ENCODE measurements at places on chromosomes 16 and 17.

DNA sequence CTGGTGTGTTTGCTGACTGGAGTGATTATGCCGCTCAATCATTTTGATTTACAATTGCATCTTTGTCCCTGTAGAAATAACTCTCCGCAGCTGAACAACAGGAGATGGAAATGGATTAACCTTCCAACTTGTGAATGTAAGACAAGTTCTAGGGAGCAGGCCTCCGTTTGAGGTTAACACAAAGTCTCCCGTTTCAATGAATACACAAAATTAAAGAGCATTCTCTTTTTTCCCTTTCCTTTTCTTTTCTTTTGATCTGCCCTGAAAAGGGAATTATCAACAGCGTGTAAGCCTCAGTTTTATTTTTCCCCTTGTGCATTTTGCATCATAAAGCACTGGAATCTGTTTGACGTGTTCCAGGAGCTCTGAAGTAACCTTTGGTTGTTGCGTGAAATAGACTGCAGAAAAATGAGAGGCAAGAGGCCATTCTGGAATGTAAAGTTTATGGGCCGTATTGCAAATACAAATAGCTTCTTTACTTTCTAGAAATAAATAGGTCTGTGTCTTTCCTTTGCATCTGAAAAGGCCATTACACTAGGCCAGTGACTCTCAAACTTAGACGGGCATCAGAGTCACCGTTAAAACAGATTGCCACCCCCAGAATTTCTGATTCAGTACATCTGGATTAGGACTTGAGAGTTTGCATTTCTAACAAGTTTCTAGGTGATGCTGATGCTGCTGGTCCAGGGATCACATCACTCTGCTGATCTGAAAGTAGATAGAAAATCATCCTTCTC lies 164.7 kb downstream of the ZNF18 start:
- no peak for DNase-seq

DNA sequence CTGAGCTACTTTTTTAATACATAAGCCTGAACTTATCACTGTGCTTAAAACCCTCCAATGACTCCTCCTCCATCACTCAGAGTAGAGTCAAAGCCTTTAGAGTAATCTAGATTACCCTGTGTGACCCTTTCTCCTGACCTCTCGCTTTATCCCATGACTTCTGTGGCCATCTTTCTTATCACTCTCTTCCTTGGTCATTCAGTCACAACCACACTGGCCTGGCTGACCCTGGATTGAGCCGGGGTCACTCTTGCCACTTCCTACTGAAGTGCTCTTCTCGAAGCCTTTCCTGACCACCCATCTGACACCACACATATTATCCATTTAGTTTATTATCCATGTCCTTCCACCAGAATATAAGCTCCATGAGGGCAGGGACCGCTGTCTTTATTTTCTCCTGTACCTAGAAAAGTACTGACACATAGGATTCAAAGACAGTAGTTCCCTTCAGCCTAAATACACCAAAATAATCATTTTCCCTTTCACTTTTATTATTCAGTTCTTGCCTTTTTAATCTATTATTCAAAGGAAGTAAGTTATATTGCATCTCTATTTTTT lies 28.0 kb upstream of the ABCA9 start:
- DNase-seq: no peak

DNA sequence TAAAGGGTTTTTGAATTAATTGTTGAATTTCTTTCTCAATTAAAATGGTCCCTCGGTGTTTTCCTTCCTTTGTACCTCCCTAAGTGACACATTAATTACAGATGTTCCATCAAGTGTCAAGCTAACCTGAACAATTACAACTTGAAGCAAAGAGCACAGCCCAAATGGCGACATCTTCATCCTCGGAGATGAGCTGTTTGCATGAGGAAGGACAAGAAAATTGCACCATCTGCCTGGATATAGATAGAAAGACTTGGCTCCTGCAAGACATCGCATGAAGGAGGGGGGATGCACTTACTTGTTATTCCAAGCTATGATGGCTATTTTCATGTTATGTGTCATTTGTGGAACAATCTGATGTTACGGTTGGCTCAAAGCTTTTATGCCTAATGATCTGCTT lies 86.4 kb upstream of the ZKSCAN2 start:
- no peak for DNase-seq

GRCh38 chr16:30600215-30600614 lies 10.0 kb downstream of the ZNF689 start:
- no peak for DNase-seq

GRCh38 chr17:81387100-81388090 lies 7.9 kb upstream of the BAHCC1 start:
- DNase-seq: no peak

DNA sequence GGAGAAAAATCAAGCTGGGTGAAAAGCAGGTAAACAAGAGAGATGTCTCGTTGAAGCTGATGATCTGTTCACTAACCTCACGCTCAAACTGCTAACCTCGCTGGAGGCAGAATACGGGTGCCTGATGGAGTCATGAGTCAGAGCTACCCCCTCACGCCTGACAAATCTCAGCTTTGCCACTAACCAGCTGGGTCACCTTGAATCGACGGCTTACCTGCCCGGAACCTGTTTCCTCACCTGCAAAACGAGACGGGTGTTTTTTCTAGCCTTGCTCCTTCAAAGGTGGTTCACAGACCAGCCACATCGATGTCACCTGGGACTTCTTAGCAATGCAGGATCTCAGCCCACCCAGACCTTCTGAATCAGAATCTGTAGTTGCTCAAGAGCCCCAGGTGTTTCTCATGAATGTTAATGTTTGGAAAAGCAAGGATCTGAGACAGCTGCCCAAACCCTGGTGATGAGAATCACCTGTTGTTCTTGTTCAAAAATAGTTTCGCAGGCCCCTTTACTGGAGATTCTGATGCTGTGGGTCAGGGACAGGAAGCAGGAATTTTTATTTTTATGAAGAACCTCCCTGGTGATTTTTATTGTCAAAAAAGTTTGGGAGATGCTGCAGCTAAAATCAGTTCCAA lies 56.9 kb downstream of the MARCHF10 start:
- no peak for DNase-seq

GRCh38 chr16:9134739-9135138 lies 43.3 kb downstream of the HAPSTR1 start:
- peak; percentile 64 for DNase-seq

- DNase-seq: no peak
Measured at GRCh38 chr16:89446136-89446974, 44.0 kb downstream of the ANKRD11 start.

- DNase-seq: no peak
Measured at GRCh38 chr16:57893559-57894389, 77.2 kb downstream of the CNGB1 start.

- no peak for DNase-seq
Measured at GRCh38 chr17:78501241-78502036, 75.8 kb downstream of the DNAH17 start.

GRCh38 chr17:17896746-17897145 lies 60.0 kb upstream of the SREBF1 start:
- no peak for DNase-seq

GRCh38 chr17:79655672-79656290 lies 44.9 kb upstream of the RBFOX3 start:
- DNase-seq: no peak

GRCh38 chr16:28837672-28838557 lies 8.2 kb downstream of the TUFM start:
- DNase-seq: no peak

DNA sequence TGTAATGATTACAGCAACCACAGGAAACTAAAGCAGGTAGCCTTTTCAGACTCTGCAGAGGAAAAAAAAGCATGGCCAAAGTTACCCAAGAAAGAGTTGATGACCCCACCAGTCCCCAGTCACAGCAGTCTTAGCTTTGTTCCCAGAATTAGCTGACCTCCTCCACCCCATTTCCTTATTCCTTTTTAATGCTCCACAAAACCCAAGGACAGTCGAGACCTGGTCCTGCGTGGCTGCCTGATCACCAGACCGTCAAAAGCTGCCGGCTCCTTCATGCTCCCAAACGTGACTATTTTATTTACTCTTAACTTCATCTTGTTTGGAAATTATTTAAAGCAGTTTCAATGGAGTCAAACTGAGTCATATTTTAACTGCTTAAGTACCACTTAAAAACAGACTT lies 28.7 kb upstream of the MED9 start:
- DNase-seq: no peak

- DNase-seq: no peak
Measured at GRCh38 chr16:12245088-12245920, 268.8 kb downstream of the SNX29 start.

GRCh38 chr16:78796221-78796866 lies 696.9 kb downstream of the WWOX start:
- peak; percentile 69 for DNase-seq

DNA sequence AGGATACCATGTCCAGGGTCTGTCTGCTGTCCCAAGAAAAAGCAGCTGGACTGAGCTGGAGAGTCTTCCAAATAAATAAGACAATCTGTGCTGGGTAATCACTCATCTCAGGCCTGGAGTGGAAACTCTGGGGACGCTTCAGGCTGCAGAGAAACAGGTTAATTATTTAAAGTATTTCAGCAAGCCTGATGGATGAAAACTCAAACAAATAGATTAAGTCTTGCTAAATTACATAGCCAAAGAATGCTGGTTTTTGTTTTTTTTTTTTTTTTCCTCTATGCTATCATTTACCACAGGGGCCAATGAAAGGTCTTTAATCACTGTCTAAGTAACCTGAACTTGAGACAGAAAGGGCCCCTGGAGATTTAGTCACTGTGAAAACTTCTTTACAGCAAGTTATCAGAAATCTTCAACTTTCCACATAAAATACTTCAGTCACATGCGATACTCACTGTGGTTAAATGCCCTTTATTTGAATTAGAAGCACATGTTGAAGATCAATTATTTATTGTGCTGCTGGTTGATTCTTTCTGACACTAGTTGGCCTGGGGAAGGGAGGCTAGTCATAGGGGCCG lies 31.0 kb upstream of the KCNJ2 start:
- no peak for DNase-seq

DNA sequence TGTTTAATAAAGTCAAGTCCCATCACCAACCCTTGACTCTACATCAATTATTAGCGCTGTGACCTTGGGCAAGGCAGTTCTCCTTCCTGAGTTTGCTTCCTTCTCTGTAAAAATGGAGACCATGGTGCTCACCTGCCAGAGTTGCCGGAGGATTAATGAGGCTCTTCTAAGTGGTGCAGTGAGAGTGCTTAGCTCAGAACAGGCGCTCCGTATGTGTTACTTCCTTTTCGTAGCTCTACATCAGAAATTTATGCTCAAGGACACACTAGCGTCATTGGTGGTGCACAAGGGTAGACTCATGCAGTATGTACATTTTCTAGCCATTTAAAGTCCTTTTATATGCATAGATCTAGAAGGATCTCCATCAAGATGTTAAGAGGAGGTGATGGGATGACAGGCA lies 17.4 kb upstream of the CMIP start:
- no peak for DNase-seq

- no peak for DNase-seq
Measured at GRCh38 chr16:47156680-47157215, 13.0 kb upstream of the NETO2 start.

DNA sequence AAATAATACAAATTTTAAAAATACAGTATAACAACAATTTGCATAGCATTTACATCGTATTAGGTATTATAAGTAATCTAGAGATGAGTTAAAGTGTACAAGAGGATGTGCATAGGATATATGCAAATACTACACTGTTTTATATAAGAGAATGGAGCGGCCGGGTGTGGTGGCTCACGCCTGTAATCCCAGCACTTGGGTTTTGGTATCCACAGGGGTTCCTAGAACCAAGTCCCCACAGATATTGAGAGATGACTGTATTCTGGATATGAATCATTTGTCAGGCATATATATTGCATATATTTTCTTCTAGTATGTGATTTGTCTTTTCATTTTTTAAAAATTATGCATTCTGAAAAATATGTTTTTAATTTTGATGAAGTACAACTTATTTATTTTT lies 77.5 kb upstream of the MSI2 start:
- no peak for DNase-seq

DNA sequence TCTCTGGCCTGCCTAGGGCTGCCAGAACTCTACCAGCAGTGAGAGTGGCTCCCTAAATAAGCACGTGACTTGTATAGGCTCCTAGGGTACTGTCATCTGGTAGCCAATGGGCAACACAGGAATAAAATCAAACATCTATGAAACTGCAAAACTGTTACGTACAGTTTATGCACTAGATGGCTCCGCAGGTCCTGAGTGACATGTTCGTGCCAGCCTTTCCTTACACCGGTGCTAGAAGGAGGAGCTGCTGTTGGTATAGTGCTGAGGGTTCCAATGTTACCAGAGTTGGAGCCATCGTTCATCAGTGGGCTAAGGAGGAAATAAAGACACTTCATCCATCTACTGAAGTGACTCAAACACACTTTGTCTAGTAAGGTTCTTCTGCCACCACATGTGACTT lies 63.2 kb upstream of the TRAP1 start:
- no peak for DNase-seq

DNA sequence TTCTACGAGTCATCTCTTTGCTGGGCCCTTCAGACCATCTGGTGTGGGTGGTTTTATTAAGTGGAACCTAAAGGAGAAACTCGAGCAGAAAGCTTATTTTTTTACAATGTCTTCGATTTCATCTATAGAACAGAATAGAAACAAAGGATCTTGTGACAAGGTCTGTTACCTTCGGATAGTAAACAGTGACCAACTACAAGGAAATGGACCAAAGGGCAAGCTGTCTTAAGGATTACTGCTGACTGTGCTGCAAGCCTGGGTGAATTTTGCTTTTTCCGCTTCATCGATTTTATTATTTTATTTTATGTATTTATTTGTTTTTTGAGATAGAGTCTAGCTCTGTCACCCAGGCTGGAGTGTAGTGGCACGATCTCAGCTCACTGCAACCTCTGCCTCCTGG lies 348.9 kb upstream of the ERCC4 start:
- no peak for DNase-seq
